ENCODE measurements at places on chromosomes 1 and 21. TPM values are rescaled to one million over a fixed set of nuclear protein-coding genes. Genes with fewer than 3 reads are reported as not detected.

DNA sequence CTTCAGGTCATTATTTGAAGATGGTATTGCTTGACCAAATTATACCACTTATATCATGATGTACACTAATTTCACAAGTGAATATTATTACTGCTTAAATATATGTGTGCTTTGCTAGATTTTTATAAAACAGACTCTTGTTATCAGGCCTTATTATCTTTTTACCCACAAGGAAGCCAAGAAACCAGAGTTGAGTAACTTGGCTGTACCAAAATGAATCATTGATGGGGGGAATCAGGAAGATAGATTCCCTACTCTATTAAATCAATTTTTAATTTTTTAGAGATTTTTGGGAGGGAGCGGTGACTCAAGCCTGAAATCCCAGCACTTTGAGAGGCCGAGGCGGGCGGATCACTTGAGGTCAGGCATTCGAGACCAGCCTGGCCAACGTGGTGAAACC is 16.0 kb upstream of the SCCPDH start:
- DNase-seq: no peak

- no peak for DNase-seq
These were observed 1.8 kb downstream of the RNPC3 start for GRCh38 chr1:103527331-103527730.

DNA sequence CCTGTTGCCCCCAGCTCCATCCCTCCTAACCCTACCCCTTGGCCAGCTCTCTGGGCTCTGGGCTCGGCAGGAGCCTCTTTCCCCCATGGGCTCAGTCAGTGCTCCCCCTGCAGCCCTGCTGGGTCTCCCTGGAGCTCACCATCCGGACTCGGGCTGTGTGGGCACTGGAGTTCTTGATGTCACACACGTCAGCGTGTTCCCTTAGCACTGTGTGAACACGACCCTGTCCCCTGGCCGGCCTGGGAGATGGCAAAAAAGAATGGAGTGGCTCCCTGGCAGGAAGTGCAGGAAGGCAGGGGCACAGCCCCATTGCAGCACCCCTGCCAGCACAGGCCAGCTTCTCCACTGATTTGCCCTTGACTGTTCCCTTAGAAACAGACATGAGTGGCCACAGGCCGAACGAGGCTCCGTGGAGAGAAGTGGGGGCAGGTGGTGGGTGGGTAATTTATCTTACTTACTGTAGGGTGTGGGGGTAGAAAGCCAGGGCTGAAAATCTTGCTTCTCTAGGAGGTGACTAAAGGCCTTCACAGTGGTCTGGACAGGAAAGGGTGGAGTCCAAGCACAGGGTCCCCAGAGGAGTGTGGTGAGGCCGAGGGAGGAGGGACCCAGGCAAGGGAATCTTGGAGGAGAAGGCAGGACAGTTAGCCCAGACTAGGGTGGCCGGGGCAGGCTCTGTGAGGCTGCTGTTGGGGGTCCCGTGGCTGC is 381.7 kb upstream of the VAMP3 start:
- no peak for DNase-seq

TRIM67 gene
- polyA plus RNA-seq: 0.02 TPM

Data from ovary (tissue), 10 donors.